ENCODE measurements at places on chromosomes 1 and 21.

DNA sequence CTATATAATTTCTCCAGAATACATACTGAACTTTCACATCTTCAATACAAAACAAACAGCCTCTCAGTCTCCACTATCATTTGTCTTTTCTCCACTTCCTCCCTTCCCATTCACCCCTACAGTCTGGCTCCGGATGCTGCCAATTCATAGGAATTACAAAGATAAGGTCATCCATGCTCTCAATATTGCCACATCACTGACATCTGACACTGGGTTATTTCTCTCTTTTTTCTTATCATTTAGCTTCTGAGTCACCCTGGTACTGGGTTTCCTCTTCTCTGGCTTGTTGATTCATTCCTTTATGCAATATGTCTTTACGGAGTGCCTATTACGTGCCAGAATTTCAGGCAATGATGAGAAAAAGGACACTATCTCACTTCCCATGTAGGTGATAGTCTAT is 3.1 kb upstream of the SH3BP5L start:
- peak; percentile 42 for DNase-seq

DNA sequence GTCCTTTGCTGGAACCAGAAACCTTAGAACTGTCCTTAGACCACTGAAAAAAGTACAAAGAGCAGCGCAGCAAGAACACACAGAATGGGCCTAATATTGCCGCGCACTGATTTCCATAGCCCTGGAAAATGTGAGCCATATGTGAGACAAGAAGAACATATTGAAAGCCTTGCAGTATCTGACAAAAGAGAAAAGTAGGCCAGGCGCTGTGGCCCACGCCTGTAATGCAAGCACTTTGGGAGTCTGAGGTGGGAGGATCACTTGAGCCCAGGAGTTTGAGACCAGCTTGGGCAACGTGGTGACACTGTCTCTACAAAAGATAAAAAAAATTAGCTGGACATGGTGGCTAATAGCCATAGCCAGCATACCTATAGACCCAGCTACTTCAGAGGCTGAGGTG is 300.7 kb downstream of the RYR2 start:
- no peak for DNase-seq

DNA sequence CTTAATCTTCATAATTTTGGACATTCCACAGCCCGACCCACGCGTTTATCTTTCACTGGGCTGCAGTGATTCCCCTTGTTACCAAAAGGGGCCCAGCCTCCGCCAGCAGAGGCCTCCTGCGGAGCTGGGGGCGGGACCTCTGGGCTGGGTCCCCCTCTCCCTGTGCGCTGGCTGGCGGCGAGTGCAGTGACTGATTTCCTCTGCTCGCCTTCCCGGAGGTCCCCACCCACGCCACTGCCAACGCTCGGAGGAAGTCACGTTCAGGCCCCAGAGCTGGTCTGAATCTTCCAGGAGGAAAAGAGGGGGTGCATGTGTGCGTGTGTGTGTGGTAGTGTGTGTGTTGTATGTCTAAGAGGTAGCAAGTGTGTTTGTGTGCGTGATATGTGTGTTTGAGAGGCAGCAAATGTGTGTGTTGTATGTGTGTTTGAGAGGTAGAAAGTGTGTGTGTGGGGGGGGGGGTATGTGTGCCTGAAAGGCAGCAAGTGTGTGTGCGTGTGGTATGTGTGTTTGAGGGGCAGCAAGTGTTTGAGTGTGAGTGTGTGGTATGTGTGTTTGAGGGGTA is 35.0 kb upstream of the JAK1 start:
- no peak for DNase-seq

DNA sequence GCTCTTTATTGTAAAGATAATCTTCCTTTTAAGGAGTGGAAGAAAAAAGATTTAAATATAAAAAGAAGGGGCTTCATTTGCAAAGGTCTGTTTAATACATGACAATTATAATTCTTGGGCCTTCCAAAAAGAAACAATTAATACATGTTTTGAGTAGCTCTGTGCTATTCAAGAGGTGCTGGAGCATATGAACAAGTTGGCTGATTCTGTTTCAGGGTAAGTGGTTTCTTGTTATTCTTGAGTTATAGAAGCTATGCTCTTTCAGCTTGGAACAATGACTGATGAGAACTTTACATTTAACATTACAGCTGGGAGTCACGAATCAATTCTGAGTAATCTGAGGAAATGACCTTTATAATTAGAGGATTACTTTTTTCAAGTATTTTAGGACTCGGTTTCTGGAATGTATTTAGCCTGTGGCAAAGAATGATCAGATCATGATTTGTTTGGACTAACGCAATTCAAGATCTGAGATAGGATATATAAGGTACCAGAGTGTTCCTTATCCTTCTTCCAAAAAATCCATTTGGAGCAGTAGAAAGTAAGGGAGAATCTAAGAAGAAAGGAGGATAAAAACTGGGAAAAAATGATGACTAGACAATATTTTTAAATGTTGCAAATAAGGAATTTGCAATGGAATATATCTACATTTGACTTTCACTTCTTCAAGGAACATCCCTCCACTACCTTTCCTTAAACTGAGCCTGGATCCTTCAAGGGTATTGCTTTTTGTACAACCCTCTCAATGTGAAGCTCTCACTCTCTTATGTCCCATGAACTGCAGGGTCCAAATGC is 77.1 kb upstream of the KCTD3 start:
- DNase-seq: no peak

- no peak for DNase-seq
These were observed 921.5 kb downstream of the TTLL7 start for GRCh38 chr1:83077411-83077810.

GRCh38 chr1:101431956-101432510 is 195.2 kb downstream of the S1PR1 start:
- DNase-seq: no peak

- peak; percentile 54 for DNase-seq
These were observed 97.6 kb downstream of the EPHB2 start for GRCh38 chr1:22808186-22808675.

DNA sequence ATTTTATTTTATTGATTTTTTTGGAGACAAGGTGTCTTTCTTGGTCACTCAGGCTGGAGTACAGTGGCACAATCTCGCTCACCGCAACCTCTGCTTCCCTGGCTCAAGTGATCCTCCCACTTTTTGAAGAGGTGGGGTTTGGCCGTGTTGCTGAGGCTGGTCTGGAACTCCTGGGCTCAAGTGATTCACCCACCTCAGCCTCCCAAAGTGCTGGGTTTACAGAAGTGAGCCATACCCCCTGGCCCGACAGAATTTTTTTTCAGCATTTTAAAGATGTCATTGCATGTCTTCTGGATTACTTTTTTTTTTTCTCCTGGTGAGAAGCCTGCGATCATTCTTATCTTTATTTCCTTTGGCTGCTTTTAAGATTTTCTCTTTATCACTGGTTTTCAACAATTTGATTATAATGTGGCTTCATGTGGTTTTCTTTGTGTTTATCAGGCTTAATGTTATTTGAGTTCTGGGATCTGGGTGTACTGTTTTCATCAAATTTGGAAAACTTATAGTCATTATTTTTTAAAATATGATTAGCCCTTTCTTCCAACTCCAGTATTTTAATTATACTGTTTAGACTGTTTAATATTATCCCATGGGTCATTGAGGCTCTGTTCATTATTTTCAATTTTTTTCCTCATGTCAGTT is 23.1 kb upstream of the PTBP2 start:
- DNase-seq: no peak

GRCh38 chr1:41749991-41750745 is 168.6 kb downstream of the HIVEP3 start:
- DNase-seq: no peak

DNA sequence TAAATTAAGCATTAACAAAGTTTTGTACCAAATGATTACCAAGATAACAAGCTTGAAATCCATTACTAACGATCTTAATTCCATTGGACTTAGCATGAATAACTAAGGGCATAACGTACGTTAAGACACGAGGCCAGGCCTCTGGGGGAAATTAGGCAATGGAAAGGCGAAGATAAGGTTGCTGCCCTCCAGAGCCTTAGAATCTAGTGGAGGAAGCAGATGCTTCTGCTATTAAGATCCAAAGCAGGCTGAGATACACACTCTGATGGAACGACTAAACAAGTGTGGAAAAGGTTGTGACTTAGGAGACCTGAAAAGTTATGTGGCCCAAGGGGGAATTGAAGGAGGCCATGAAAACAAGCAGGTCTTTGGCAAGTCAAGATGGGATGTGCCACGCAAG is 6.0 kb downstream of the AKNAD1 start:
- no peak for DNase-seq

- no peak for DNase-seq
These were observed 30.3 kb downstream of the IGSF21 start for GRCh38 chr1:18137759-18138345.

DNA sequence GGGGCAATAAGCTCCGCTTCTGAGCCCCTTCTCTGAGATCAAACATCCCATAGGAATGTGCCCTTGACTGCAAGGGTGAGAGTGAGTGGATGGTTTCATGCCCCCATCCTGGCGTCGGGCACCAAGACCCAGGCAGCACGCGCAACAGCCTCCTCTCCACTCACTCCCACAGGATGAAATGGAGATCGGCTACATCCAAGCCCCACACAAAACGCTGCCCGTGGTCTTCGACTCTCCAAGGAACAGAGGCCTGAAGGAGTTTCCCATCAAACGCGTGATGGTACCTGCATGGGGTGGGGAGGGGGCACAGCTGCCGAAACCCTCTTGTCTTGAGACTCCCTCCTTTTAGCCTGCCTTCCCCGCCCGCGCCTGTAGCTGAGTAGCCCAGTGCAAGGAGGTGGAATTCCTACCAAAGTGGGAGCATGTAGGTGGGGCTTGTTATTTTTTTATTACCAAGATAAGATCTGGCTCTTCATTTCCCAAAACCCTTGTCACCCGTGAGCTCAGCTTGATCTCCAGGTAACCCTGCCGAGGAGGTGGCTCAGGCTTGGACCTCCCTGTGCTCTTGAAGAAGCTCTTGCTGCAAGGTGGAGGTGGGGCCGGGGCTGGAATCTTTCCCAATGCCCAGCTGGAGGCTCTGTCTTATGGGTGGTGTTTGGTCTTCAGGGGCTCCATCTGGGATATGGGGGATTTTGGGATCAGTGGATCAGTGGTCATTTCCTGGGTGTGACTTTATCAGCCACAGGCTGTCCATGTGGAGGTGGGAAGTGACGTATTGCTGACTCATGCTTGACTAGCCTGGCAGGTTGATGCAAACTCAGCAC is 24.0 kb upstream of the PADI6 start:
- DNase-seq: peak; percentile 92

GRCh38 chr1:193979219-193979618 is 792.8 kb upstream of the B3GALT2 start:
- no peak for DNase-seq

DNA sequence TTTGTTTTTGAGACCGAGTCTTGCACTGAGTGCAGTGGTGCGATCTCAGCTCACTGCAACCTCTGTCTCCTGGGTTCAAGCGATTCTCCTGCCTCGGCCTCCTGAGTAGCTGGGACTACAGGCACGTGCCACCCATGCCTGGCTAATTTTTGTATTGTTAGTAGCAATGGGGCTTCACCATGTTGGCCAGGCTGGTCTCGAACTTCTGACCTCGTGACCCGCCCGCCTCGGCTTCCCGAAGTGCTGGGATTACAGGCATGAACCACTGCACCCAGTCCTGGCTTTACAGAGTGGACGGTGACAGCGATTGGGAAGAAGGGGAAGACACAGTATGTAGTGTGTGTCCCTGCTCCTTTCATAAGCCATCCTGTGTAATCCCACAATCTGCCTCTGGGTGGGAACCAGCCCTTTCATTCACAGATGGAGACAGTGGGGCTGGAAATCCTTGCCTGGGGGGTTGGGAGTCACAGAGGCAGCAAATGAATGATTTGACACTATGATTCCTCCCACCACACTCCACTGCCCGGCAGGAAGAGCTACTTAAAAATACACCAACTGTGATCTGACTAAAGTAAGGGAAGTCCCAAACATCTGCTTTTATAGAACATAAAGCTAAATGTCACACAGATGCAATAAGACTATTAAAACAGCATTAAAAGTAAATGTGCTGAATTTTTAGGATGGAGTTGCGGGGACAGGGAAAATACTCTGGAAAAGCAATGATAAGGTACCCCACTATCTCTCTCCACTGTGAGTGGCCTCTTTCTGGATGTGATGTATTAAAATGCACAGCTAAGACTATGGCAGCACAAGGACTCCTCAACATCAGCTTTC is 4.5 kb downstream of the PARP1 start:
- DNase-seq: no peak

DNA sequence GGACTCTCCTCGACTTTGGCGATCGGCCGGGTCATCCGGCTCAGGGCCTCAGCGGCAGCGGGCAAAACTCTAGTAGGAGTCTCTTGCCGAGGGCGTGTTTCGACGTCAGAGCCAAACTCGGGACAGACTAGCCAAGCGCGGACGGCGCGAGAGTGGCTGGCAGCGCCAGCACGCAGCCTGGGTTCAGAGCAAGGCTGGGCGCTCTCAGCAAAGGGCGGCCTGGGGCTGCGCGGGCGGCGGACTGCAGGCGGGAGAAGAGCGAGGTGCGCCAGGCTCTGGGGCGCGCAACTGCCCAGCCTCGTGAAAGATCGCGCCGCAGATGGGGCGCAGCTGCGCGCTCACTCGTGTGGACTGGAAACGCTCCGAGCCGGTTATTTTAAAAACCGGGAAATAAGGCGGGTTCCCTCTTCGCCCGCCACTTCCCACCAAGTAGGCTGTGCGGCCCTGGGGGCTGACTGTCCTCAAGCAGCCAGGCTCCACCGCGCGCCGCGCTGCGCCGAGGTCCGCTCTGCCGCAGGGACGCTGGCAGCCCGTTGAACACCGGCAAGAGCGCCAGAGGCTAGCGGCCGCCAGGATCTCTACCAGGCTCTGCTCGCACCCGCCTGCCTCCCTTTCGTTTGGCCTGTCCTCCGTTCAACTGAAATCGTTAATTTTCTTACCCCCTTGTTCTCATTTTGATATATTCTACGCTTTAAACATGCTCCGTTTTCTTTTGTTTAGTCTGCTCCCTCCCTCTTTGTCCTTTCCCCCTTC is 2.4 kb downstream of the ALX3 start:
- DNase-seq: no peak

Measured in foreskin keratinocyte (primary cell).